ENCODE measurements at places on chromosomes 4 and X.

GRCh38 chrX:101230636-101231035 lies 11.1 kb downstream of the DRP2 start:
- DNase-seq = no peak

- DNase-seq = no peak
Observed at GRCh38 chr4:140004922-140005627, 148.9 kb downstream of the MAML3 start.

DNA sequence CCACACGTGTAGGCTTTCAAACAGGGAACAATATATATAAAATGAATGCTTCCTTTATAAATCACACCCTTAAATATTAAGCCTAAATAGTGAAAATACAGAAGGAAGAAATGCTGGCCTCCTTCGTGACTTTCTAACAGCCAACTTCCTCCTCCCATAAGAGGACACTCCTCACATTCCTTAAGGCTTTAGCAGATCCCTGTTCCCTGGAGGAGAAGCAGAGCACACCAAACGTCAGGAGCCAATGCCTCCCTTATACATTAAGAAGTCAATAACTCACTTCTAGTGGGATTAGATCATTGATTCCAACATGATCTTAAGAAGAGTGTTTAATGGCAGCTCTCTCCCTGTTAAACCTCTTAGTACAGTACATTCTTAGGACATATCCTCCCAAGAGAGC lies 108.4 kb upstream of the FAM241A start:
- DNase-seq = no peak

DNA sequence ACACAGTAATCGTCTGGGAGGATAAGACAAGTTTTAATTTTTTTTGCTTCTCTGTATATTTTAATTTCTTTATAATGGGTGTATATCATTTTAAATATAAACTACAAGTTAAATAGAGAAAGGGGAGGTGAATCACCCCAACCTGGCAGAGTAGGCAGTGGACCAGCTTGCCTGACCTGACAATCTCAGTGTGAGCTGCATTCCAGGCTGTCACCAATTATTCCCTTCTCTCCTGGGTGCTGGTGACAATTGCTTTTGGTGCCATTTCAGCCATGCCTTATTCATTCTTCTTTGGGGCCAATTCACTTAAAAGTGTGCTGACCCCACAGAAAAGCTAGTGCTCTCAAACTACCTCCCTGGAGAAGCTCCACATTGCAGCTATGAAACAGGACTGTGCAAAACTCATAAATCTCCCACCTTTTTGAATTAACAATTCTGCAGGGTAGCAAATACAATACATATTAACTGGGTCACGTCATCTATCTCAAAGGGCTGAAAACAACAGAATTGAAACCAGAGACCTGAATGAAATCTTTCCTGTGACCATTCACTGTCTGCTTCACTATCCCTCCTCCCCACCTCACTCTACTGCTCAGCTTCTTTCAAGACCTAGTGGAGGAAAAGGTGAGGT lies 359.0 kb downstream of the HS3ST1 start:
- no peak for DNase-seq

- peak; percentile 94 for DNase-seq
Observed at GRCh38 chr4:154549894-154550790, at the start of gene PLRG1. Gene PLRG1 (minus strand): TSS chr4:154550400. CDS start chr4:154550308, 92 bp downstream.

DNA sequence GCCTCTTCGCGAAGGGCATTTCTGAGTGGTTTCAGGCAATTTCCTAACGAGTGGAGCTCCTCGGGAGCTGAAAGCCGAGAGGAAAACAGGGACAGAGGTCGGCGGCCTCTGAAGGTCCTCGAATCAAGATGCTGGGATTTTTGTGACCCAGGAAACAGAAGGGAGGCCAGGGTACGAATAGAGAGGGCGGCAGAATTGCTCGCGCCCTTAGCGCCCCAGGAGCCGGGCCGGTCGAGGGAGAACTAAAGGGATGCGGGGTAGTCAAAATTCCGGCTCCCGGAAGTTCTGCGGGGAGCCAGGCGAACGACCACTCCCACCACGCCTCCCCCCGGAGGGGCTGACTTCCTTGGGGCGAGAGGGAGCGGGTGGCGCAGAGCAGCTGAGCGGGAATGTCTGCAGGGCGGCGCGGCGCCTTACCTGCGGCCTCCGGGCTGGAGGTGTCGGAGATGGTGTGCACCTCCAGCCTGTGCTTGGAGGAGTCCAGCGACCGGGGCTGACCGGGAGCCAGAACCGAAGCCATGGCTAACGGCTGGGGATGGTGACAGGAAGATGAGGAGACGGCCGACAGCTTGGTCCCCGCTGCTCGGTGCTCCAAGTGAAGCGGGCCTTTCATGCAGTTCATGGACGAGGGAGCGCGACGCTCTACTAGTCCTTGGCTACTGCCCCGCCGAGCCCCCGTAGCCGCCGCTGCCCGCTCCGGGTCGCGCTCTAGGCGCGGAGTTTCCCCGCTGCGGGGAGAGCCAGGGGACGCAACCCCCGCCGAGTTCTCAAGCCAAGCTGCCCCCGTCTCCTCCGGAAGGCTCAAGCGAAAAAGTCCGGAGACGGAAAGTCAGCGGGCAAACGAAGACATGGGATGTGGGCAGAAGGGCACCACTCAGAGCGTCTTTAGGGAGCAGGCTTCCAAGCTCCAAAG lies 782 bp downstream of the PITX2 start:
- no peak for DNase-seq

DNA sequence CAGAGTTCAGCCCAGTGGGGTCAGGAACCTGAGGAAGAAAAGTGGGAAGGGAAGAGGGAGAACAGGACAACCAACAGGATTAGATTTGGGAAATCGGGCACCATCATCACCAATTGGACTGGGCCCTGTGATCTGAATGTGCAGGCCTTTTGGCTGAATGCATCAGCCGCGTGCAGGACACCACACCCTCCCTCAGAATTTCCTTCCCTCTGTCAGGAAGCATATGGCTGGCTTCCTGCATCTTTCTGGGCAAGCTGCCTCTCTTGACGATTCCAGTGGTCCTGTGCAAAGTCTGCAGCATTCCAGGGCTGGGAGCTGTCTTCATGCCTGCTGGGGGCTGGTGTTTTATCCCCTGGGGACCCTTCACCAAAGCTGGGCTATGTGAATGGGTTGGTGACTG lies 16.4 kb downstream of the MAGEA4 start:
- DNase-seq = no peak

DNA sequence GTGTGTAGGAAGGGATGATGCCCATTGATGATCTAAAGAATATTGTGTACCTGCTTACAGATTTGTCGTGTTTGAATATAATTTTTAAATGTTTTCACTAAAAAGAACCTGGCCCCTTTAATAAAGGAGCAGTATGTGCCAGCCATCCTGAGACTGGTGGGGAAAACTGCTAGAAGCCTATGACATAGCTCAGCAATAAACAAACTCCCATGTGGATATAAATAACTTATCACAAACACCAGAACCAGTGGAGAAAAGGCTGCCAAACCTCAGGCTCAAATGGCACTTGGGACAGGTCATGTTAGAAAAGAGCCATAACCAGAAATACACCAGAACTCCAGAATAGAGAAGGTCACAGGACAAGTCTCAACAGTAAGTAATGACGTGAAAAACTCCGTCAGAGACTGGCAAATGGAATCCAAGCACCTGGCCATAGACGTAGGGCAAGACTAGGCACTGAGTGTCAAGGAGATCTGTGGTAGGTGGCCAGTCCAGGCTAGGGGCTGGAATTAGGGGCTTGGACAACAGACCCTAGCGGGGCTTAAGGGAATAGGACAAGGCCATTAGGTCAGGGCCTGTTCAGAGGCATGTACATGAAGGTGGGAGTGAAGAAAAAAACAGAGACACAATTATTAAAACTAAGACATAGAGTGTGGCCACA lies 11.7 kb upstream of the QRFPR start:
- DNase-seq = no peak

- DNase-seq = no peak
Observed at GRCh38 chr4:172035562-172035961, 222.4 kb downstream of the GALNTL6 start.

- DNase-seq = no peak
Observed at GRCh38 chr4:76420188-76420761, 666 bp downstream of the CCDC158 start.

- DNase-seq = no peak
Observed at GRCh38 chrX:66751136-66751782, 112.4 kb upstream of the EDA2R start.

- DNase-seq = no peak
Observed at GRCh38 chr4:185969657-185970056, 99.3 kb upstream of the TLR3 start.

DNA sequence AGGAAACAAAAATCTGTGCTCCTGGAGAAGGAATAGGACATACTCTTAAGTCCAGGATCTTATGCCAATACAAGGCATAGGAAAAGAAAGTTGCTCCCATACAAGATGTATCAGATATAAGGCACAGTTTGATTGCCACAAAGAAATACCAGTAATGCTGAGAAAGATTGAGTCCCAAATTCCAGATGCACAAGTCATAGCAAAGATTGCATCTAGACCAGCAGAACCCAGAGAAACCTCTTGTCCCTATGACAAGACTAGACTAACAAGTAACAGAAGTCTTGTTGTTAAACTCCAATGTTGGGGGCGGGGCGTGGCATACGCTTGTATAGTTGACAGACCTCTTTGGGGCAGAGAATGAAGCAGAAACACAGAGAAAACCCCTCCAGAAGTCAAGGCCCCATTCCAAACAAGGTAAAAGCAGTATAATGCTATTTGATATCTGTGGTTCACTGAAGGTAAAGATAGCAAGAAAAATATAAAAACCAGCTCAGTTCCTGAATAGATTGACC lies 671.5 kb upstream of the GRIA3 start:
- no peak for DNase-seq

DNA sequence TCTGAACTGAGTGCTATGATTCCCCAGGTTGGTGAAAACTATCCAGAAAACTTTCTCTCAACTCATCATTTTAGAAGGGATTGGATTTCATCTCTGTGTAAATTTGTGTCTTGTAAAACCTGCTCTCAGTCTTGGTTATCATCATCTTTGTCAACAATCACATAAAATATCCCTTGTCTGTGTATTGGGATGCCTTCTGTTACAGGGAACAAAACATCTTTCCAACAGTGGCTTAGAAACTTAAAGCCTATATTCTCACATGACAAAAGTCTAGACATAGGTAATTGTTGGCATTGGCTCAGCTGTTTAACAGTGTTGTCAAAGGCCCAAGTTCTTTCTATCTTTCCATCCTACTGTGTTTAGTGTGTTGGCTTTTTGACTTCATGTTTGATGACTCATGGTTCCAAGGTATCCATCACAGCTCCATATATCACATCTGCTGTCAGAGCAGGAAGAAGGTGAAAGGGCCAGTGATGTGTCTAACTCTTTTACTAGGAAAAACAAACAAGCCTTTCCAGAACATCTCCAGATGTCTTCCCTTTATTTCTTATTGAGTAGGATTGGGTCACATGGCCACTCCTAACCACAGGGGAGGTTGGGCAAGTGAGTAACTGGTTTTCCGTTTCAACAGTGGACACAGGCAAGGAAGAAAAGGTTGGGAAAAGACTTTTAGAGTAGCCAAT lies 65.0 kb downstream of the PHEX start:
- DNase-seq = no peak

DNA sequence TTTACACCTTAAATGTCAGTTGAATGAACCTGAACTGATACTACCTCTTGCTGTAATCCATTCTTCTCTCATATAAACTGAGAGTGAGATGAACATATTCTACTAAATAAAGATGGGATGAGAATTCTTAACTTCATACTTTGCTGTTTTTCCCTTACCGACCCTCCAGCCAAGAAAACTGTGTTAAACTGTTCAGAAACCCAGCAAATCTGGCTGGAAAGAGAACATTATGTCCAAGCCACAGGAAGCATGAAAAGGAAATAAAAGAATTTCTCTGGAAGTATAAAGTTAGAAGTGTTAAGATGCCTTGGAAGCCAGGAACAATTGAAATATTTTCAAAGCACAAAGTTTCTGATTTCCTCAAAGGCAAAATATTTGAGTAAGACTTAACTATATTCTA lies 22.9 kb downstream of the NPY1R start:
- no peak for DNase-seq

DNA sequence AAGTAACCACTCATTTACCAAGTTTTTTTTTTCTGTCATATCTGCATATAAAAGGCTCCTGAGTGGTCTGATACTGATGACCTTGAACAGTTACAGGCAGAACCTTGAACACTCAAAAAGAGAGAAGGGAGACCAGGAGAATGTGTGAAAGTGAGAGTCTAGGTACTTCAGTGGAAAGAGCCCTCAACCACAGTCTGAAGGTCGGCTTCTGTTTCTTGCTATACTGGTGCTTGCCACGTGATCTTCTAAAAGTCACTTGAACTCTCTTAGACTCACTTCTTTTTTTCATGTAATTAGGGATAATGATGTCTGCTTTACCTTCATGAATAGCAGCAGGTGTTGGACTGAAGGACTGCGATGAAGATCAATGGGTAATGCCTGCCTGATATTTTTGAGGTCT lies 22.8 kb downstream of the GABRB1 start:
- DNase-seq = no peak

Measured in activated CD4-positive, alpha-beta T cell treated with anti-CD3 and anti-CD28 coated beads, Interleukin-2, amount 50 U/mL, for 24 hours (primary cell).